ENCODE measurements at places on chromosomes 6 and 20.

- DNase-seq: no peak
These were observed 5.4 kb downstream of the RALY start for GRCh38 chr20:33999025-33999649.

- no peak for DNase-seq
These were observed 74.7 kb upstream of the TCF21 start for GRCh38 chr6:133814238-133814637.

DNA sequence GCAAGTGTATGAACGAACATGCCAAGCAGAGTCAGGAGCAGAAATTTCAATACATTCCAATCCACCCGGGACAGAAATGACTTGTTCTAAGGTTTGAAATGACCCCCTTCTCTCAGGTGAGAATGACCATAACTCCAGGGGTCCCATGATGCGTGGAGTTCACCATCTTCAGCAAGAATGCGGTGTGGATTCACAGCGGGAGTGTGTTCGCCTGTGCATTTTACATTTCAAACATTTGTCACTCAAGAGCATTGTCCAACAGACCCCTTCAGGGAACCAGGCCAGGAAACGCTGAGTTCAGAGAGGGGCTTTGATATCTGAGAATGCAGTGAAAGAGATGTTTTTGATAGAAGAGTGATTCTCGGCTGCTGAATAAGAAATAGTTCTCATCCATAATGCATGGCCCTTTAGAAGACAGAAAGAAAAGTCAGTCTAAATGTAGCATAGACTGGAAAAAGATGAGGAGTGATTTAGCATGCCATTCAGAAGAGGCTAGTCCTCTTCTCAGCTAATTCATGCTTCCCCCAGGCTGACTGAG is 200.3 kb upstream of the KCNG1 start:
- DNase-seq: no peak

DNA sequence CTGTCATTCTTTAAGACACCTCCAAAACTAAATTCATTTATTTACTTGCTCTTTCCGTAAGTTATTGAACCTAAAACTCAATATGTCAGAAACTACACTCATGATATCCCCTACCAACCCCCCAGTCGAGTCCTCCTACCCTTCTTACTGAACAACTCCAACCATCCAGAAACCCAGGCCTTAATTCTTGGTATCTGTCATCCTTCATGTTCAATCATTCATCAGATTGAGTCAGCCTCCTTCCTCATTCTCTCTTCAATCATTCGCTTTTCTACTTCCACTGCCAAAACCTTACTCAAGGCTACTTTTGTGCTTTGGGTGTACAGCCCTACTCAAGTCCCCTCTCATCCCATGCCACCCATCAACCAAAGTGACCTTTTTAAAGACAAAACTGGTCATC is 95.7 kb downstream of the SMLR1 start:
- DNase-seq: no peak

- peak; percentile 32 for DNase-seq
These were observed 193.2 kb downstream of the SLC16A10 start for GRCh38 chr6:111280445-111280955.

GRCh38 chr20:1741309-1742048 is 83.9 kb upstream of the SIRPG start:
- no peak for DNase-seq

GRCh38 chr20:63696306-63696627 is 185 bp upstream of the TNFRSF6B start:
- DNase-seq: peak; percentile 74

DNA sequence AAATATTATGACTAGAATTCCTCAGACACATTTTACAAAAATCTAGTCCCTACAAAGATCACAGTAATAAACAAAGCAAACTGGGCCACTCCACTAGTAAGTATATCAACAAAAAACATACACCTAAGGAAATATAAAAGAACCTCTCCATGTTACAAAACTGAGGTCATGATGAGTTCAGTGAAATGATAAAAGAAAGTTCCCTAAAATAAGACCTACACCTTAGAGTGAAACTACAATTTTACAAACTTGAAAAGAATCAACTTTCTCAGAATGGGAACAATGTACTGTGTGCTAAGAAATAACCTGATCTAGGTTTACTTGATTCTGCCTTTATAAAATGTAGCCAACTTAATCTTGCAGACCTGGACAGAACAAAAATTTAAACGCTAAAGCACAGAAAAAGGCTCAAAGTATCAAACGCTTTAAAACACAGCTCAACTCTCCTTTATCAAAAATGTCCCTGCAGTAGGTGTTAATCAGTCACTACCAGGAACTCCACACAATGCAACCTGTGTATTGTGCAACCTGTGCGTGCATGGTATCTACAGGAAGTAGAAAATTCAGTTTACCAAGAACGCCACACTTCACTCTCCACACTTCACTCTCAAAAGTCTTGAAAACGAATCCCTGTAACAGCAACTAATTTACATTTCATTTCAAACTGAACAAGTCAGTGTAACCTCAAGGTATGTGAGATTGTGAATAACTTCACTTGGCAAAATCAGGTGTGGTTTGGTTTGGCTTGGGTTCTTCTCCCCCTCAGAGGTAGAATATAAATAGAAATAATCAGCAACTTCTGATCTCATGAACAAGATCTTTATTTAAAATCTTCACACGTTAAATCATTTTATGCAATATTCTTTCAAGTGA is 1.8 kb downstream of the RALGAPA2 start:
- DNase-seq: peak; percentile 80

DNA sequence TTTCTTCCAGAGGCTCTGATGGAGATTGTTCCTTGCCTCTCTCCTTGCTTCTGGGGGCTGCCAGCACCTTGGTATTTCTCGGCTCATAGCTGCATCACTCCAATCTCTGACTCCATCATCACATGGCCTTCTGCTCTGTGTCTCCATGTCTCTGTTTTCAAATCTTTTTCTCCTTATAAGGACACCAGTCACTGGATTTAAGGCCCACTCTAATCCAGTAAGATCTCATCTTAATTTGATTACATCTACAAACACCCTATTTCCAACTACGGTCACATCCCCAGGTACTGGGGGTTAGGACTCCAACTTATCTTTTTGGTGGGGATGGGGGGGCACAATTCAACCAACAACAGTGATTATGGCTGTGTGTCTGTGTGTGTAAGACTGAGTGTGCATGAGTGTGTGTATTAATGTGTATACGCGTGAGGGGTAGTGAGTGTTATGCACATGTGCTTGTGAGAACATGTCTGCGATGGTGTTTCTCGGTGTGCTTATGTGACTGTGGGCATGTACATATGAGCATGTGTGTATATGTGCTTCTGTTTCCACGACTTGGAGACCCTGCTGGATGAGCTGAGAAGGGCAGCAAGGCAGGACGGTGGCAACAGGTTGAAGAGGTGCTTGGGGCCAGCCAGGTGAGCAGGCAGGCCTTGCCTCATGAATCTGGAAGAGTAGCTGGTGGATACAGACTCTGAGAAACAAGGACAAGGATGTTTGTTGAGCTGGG is 130.5 kb downstream of the MRPL14 start:
- no peak for DNase-seq

DNA sequence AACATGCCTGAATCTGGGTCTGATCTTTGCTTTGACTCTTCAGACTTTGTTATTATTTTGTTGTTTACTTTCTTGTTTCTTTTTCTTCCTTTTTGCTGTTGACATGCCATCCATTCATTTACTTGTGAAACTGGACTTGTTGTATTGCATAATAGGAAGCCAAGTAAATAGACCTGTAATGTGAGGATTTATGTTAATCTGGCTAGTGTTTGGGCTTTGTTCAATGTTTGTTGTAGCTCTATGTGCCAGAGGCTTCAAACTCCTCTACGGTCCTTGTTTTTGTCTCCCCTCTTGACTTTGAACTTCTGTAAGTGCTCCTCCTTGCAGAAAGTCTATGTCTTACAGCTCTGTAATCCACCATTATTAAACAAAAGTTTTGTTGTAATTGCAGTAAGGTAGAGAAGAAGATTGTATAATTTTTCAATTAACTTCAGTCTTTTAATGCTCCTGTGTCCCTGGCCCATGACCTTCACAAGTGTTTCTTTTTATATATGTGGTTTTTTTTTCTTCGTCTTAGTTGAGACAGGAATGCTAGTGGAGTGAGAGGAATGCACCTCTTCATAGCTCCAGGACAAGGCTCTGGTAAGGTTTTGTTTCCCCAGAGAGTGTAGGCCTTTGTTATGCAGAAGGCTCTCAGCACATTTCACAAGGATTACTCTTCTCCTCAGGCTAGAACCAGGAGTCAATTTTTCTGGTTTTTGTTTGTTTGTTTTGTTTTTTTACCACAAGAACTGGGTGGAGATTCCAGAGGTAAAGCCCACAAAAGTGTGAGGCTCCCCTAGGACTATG is 1061.8 kb upstream of the CITED2 start:
- DNase-seq: no peak

- no peak for DNase-seq
These were observed 891 bp downstream of the RSPO3 start for GRCh38 chr6:127119102-127120022.

- DNase-seq: peak; percentile 68
These were observed 1.3 kb downstream of the VEGFA start for GRCh38 chr6:43771210-43771857.

DNA sequence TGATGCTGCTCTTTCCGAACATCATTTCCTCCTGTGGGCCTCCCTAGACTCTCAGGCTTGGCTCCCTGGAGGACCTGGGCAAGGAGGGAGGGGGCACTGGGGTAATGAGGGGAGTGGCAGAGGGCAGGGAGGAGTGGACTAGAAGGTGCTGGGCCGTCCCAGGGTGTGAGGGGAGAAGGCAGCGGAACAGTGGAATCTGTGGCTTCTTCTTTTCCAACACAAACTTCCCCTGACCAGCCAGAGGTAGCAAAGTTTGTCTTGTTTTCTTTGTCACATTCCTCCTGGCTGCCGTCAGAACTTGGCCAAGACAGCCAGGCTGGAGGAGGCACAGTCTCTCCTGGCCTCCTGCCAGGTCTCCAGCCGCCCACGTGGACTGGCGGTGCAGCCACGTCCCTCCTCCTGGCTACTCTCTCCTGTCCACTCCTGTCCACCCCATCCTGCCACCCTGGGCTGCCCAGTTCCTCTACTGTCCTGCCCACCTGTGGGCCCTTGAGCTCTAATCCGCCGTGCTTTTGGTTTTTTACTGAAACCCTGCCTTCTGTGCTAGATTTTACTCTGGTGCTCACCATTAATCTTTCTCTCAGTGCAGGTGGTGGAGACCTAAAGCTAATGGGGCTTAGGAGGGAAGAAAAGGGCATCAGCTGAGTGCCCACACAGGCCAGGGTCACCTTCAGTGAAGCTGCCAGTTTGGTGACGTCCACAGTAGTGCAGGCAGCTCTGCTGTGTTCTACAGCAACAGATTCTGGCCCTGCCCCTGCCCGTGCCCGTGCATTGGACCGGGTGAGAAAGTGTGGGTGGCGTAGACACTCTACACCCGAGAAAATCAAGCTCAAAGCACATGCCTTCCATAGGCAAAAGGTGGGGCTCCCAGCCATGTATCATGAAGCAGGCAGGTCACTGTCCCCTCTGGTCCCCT is 2.8 kb upstream of the CDSN start:
- DNase-seq: peak; percentile 29

- peak; percentile 14 for DNase-seq
These were observed 82.4 kb downstream of the RTN4IP1 start for GRCh38 chr6:106546691-106547414.

DNA sequence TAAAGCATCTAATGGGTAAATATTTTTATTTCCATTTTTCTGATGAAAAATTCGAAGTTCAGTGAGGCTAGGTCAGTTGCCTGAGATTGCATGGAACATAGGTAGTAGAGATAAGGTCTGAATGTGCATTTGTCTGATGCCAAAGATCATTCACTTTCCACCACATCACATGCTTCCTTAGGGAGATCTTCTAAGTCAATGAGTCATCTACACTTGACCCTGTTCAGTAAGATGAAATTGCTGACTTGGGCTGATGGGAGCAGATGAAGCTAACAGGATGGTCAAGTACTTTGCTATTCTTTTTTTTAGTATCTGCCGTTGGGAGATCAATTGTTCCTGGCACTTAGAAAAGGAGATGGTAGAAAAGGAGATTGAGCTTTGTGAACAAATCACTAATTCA is 511.3 kb downstream of the PHF3 start:
- DNase-seq: no peak

DNA sequence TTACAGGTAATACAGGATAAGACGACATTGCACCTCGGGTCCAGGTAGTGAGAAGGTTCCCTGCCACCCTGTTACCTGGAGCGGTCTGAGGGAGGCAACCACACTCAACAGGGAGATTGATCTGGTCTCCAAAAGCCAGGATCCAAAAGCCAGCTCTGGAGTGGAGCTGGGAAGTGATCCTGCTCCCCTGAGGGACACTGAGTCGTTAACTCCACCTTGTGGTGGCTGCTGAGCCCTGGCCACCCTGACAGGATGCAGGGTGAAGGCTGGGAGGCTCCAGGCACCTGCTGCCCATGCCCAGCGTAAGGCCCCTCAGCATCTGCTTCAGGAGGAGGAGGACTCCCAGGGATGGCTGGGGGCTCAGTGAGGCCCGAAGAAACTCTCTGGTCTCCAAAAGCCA is 38.7 kb upstream of the SLC22A2 start:
- no peak for DNase-seq

- DNase-seq: no peak
These were observed 219.6 kb downstream of the CD83 start for GRCh38 chr6:14337152-14337551.

DNA sequence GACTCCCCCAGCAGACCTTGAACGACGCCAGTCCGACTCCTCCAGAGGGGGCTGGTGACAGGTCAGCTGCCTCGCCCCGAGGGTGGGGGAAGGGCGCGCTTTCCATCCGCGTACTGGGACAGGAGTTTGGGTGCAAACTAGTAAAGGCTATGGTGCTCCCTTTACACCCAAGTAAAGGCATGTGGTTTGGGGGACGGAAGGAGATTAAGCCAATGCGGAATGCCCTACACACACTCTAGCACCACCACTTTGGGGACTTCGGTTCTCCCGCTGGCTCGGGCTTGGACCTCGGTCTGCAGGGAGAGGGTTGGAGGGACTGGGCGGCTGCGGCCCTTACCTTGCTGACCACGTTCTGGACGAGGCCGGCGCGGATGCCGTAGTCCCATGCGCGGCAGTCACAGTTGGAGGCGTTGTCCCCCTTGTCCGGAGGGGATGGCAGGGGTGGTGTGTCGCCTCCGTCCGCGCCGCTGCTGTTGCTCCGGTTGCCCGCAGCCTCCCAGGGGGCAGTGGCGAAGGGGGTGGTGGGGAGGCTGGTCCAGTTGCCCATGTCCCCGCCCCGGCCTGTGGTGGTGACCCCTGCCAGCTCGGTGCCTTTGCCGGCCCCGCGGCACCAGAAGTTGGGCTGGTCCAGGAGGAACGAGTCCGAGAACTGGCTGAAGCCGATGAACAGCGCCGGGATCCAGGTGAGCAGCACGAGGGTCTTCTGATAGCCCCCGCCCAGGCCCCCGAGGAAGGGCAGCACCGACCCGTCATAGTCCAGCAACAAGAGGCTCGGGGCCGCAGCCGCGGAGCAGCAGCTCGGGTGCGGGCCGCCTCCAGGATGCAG is 1.1 kb downstream of the SLC22A23 start:
- peak; percentile 11 for DNase-seq

- no peak for DNase-seq
These were observed 24.1 kb downstream of the CFAP61 start for GRCh38 chr20:20076297-20077065.

DNA sequence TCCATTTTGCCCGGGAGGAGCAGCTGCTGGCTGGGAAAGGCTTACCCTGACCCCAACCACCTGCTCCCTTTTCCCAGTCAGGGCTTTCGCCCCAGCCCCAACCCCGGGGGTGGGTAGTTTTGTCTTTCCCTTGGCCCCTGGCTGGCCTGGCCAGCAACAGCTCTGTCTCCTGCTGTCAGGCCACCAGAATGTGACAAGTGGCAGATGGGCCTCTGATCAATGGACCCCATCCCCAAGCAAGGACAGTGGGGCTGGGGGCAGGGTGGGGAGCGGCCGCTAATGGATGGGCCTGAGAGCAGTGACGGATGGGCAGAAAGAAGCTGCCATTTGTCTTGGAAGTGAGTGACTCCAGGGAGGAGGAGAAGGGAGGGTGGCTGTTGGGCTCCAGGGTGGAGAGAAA is 121.6 kb downstream of the DHX35 start:
- no peak for DNase-seq

- DNase-seq: no peak
These were observed 22.2 kb upstream of the GMNN start for GRCh38 chr6:24752503-24752902.
